Activated T-helper 2 cell treated with anti-CD3 and anti-CD28 coated beads, Interferon-gamma antibody, Interleukin-2, Interleukin-4, amounts not matched to agents 10 μg/mL and 5 μg/mL and 100 μg/mL, durations not matched to agents 14 hours and 24 hours and 36 hours (primary cell): ENCODE measurements at places on chromosomes 5 and 9. TPM values are rescaled to one million over a fixed set of nuclear protein-coding genes. Genes with fewer than 3 reads are reported as not detected.

Gene MAT2B
- 93.2 and 98.9 TPM in 2 replicates for total RNA-seq

Gene OLFM1
- total RNA-seq, result 0.28 and 0.37 TPM in 2 replicates

DNA sequence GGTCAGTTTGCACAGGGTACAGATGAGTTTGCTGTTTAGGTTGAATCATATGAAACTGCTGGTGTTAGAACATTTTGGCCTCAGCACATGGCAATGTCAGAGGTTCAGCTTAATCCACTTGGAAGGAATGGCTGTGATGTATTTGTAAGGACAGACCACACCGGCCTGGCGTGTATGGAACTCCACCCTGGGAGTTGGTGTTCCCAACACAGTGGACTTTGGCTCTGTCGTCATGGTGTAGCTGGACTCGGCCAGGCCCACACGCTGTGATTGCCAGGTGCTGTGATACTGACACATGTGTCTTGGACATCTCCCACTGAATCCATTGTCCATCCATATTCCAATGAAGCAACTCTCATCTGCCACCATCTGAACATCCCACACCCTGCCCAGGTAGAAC is 90.3 kb downstream of the ZNF618 start:
- no peak for DNase-seq

DNA sequence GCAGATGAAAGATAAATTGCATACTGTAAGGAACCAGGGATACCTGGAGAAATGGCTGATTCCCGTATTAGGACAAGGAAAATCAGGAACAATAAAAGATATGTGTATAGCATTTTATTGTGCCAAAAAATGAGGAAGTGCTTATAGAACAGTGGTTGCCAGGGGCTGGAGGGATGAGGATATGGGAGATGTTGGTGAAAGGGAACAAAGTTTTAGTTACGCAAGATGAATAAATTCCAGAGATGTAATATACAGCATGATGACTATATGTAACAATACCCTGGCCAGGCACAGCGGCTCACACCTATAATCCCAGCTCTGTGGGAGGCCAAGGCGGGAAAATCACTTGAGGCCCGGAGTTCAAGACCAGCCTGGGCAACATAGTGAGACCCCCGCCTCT is 101.8 kb downstream of the CDK5RAP2 start:
- DNase-seq, result no peak

DNA sequence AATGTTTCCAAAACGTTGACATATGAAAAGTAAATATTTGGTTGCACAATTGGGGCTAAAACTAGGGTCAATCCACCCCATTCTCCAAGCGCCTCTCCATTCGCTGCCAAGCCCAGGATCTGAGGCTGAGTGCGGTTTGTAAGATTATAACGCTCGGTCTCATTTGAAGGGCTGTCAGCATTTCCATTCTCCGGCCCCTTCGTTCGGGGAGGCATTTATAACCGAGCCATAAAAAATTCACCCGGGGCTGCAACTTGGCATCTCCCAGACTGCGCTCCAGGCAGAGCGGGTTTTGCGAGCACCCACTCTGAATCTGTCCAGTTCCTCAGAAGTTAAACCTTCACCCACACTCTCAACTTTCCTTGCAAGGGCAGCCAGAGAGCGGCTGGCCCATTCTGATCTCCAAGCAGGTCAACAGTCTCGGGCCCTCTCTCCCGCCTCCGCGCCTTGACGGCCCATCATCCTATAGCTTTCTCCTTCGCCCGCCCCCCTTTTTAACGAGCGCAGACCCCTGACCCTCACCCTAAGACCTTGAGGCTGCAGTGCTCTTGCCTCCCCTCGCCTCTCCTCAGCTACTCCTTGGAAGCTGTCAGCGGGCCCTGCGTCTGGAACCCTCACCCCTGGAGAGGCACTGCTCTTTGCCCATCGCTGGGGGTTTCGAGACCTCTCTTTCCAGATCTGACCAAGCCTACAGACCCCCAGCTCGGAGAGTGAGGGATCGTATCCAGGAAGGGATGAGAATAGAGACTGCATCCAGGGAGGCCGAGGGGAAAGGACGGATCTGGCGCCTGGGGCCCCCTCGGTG is 1.1 kb downstream of the SLIT3 start:
- DNase-seq, result no peak

- no peak for DNase-seq
Observed at GRCh38 chr5:55432549-55432948, 102.2 kb downstream of the PLPP1 start.

DNA sequence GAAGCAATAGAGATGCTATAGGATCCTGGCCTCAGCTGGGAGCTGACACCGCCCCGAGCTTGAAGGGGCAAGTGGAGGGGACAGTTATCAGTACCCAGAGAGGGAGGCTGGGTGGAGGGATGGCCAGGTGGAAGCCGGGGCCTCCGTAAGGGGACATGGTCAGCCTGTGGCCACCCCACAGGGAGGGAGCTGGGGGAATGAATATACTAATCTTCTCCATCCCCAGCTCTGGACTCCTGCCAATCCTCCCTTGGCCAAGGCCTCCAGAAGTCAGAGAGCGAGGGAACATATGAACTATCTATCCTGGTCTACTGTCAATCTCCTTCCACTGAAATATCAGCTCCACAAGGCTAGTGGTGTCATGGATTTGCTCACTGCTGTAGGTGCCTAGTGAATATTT is 109.3 kb downstream of the BOD1 start:
- no peak for DNase-seq
